ENCODE measurements at places on chromosomes 1 and 21.

DNA sequence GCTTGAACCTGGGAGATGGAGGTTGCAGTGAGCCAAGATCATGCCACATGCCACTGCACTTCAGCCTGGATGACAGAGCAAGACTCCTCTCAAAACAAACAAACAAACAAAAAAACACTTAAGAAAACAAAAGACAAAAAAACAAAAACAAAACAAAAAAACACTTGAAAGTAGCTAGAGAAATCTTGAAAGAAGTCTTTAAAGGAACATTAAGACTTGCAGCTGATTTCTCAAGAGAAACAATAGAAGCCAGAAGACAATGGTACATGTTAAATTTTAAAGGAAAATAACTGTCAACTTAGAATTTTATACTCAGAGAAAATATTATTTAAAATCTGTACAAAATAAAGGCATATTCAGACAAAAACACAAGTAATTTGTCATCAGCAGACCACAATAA, 71.3 kb downstream of the HLX start:
- no peak overlapping the region for H3K27ac ChIP-seq
- no peaks in the 10 kb centered on the region for H3K4me1 ChIP-seq
- H3K27me3 ChIP-seq, result no peaks in the 10 kb centered on the region
- no peak for DNase-seq

- no peaks in the 10 kb centered on the region for H3K27me3 ChIP-seq
- H3K4me3 ChIP-seq, result peak overlapping the region; percentile 91
- H3K27ac ChIP-seq, result peak overlapping the region; percentile 51
Measured at GRCh38 chr1:46615088-46615487, 1.5 kb downstream of the MOB3C start.

DNA sequence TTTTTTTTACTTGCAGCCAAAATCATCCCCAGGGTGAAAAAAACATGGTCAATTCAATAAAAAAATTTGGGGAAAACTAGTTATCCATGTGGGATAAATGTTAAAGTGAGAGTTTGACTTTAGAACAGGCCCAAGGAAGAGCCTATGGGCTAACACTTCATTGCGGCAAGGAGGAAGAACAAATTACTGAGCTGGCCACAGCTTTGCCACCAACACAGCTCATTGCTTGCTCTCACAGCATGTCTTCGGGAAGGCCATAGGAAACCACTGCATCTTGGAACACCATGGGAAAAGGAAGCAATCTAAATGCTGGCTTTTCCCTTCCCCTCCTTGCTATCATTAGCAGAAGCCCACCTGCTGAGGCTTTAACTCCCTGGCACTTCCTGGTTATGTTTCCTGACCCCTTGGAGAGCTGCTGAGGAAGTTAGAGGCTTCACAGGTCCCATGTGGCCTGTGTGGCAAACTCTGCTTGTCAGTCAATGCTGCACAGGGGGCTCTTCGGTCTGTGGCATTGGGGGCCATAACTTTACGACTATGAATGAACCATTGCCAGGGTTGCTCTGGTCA, 86.0 kb downstream of the SLC25A24 start:
- H3K27ac ChIP-seq, result no peak overlapping the region
- H3K4me3 ChIP-seq, result no peak overlapping the region
- H3K27me3 ChIP-seq, result no peaks in the 10 kb centered on the region
- no peaks in the 10 kb centered on the region for H3K4me1 ChIP-seq
- no peak for DNase-seq

DNA sequence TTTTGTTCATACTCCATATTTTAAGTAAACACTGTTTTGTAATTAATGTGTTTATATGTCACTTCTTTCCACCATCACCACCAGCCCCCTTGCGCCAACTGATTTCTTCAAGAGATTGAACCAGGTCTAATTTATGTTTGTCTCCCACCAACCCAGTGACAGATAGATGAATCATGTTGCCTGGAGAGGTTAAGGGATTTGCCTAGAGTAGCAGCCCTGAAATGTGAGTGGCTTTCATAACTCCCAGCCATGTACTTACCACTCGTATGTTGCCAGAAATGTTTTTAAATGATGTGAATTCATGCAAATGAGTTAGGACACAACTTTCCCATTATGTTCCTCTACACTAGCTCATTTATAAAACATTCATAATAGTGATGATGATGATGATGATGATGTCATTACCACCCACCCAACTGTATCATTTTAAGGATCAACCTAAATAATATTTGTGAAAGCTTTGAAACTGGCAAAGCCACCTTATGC, 86.9 kb downstream of the LRRC8D start:
- no peak overlapping the region for H3K4me3 ChIP-seq
- no peaks in the 10 kb centered on the region for H3K27me3 ChIP-seq
- H3K27ac ChIP-seq, result no peak overlapping the region
- peaks cover 7% of the 10 kb centered on the region for H3K4me1 ChIP-seq

DNA sequence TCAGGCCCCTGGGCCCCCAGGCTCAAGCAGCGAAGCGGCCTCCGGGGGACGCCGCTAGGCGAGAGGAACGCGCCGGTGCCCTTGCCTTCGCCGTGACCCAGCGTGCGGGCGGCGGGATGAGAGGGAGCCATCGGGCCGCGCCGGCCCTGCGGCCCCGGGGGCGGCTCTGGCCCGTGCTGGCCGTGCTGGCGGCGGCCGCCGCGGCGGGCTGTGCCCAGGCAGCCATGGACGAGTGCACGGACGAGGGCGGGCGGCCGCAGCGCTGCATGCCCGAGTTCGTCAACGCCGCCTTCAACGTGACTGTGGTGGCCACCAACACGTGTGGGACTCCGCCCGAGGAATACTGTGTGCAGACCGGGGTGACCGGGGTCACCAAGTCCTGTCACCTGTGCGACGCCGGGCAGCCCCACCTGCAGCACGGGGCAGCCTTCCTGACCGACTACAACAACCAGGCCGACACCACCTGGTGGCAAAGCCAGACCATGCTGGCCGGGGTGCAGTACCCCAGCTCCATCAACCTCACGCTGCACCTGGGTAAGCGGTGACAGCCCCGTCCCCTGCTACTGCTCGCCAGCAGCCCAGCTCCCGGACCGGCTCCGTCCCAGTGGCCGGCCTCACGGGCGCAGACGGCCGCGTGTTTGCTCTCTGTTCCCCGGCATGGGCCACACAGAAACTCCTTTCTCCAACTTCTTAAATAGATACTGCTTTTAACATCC, 539 bp downstream of the LAMC1 start:
- no peaks in the 10 kb centered on the region for H3K27me3 ChIP-seq
- H3K4me3 ChIP-seq, result peak overlapping the region; percentile 83
- no peaks in the 10 kb centered on the region for H3K4me1 ChIP-seq
- H3K27ac ChIP-seq, result peak overlapping the region; percentile 100
- DNase-seq, result peak; percentile 80

GRCh38 chr1:245686006-245686405, 531.2 kb downstream of the KIF26B start:
- no peaks in the 10 kb centered on the region for H3K4me1 ChIP-seq
- no peak overlapping the region for H3K27ac ChIP-seq
- H3K27me3 ChIP-seq, result no peaks in the 10 kb centered on the region
- no peak overlapping the region for H3K4me3 ChIP-seq
- no peak for DNase-seq

GRCh38 chr1:14372526-14372925, 226.0 kb upstream of the KAZN start:
- no peaks in the 10 kb centered on the region for H3K4me1 ChIP-seq
- no peak for DNase-seq
- H3K27ac ChIP-seq, result no peak overlapping the region
- no peaks in the 10 kb centered on the region for H3K36me3 ChIP-seq

- no peaks in the 10 kb centered on the region for H3K4me1 ChIP-seq
- no peak overlapping the region for H3K27ac ChIP-seq
- H3K27me3 ChIP-seq, result no peaks in the 10 kb centered on the region
- H3K4me3 ChIP-seq, result no peak overlapping the region
Measured at GRCh38 chr1:18288722-18289121, 181.1 kb downstream of the IGSF21 start.

DNA sequence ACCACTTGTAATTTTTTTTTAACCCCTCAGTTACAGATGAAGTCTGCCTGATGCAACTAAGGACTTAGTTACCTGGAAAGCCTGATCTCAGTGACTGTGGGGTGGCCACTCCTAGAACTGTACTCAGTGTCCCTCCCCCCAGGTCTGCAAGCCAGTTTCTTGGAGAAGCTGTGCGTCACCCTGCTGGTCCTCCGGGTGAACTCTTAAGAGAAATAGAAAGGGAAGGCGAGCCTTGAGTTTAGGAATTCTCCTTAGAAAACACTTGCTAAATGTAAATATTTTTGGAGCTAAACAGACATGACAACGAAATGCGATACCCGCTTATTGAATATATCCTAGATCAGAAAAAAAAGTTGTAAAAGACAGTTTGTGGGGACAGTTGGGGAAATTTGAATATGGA, 730 bp downstream of the SLC16A4 start:
- peak overlapping the region; percentile 85 for H3K27ac ChIP-seq
- DNase-seq, result peak; percentile 68
- H3K36me3 ChIP-seq, result no peaks in the 10 kb centered on the region
- no peaks in the 10 kb centered on the region for H3K4me1 ChIP-seq

DNA sequence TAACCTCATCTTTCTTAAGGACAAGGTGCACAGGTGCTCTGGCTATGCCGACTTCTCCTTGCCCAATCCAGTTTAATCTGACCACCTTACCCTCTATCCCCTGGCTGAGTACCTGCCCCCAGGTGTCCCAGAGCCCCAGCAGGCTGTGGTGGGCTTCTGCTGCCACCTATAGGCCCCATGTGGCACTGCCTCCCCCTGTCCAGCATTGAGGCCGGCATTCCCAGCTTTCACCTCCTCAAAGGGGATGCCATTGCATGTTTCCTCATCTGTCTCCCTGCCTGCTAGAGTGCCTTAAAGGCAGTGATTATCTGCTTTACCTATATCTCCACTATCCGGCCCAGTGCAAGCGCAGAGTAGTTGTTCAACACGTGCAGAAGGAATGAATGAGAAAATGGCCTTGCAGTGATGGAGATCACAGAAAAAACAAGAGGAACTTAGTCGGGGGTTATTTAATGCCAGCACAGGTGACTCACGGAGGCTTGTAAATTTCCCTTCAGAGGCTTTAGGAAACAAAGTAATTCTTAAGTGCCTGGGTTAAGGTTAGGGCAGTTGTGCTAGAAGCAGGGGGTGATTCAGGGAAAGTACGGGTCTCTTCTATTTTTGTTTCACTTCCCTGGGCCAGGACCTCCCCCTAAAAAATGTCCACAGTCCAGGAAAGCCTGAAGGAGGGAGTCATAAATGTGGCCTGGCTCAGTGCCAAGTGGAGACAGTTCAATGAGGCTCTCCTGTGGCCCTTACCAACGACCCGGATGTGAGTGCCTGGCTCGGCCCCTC, 131.8 kb upstream of the NGF start:
- no peaks in the 10 kb centered on the region for H3K4me1 ChIP-seq
- H3K27me3 ChIP-seq, result no peaks in the 10 kb centered on the region
- no peaks in the 10 kb centered on the region for H3K36me3 ChIP-seq
- H3K27ac ChIP-seq, result no peak overlapping the region
- no peak overlapping the region for H3K4me3 ChIP-seq
